ENCODE measurements at places on chromosomes 5 and 9.

DNA sequence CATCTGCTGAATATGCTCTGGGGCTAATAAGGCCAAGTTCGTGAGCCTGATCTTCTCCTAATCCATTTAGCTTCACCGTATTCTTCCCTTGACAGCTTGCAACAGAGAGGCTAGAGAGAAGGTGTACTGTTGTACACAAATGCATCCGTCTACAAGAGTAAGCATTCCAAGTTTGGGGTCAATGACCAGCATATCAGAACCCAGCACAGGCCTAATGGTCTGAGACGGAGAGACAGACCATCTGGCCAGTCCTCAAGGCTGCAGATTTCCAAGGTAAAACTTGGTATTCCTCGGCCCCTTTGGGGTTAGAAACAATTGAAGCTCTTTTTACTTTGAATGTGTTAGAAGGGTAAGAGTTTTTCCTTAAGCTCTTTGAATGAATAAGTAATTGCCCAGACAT is 481.2 kb upstream of the KLF4 start:
- no peak for DNase-seq

DNA sequence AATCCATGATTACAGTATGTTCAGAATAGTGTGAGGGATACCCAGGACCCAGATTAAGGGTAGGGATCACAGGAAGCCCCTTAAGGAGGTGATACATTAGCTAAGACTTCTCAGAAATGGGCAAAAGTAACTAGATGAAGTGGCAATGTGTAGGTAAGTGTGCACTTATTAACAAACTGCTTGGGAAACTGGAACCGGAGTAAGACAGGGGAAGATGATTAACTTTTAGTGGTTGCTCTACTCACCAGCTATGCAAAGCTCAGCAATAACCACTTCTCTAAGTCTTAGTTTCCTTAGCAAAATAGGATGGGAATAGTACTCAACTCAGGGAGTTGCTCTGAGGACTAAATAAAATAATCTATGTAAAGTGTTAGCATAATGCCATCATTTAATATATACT is 182.2 kb downstream of the MCTP1 start:
- no peak for DNase-seq

DNA sequence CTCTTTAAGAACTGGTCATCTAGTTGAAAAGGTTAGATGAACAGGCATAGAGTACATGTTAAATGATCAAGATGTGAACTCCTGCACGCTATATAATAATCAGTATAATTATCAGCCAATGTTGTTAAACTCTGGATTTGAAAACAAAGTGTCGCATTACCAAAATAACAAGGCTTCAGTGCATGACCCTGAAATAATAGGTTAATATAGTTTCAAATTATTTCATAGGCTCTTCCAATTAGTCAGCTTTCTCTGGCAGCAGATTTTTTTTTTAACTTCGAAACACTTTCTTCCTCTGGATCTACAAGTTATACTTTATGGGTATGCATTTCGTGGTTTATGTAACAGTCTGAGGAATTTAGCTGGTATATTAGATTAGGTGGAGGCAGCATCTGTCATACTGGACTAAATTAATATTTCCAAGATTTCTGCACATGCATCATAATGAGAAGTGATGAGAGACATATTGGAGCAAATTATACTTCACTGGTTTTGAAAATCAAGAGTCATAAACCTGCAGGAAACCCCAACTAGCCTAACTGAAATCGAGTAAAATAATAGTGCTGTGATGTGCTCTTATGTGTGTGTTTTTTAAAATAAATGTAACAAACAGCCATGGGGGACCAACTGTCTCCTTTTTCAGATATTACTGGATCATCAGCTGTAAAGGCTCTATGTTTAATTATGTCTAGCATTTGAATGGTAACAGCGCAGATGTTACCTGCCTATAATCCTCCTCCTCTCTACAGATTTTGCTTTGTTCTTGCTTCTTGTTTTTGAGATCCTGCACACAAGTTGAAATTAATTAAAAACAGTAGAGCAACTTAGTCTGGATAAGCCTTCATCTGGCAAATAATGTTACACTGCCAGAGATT is 85.9 kb upstream of the CKMT2 start:
- no peak for DNase-seq

DNA sequence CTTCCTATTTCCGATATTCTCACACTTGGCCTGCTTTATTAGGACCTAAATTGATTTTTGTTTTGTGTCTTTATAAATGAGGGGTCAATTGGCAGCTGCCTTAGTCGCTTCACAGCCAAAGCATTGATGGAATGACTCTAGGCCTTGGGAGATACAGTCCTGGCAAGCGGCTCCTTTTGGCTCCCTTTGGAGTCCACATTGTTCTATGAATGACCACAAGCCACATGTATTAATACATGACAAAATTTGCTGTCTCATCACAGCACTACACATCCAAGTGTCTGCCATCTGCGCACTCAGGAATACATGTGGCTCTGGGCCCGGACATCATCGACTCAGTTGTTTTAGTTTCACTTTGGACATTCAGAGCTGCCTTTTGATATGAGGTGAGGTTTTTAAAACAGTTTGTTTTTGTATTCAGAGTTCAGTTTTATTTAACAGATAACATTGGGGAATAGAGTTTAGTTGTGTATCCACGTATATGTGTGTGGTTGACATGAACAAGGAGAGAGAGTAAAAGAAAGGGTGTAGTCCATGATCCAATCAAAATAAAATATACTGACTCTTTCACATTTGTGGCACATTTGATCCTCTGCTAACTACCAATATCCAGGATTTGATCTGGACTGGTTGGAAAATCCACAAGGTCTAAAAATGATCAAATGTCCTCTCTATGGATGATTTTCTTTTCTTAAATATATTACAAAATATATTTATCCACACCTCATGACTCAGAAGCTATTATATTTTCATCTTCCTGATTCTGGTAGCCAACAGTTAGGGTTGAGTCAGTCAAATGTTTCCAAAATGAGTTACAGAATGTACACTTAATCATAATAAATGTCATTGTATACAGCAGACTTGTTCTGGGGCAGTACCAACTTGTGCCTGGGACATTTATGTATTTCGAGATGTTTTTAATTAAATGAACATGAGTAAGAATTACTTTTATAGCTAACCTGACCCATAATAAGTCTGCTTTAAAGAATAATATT is 114.0 kb upstream of the MTAP start:
- no peak for DNase-seq

- peak; percentile 62 for DNase-seq
Observed at GRCh38 chr9:89483592-89484474, 14.1 kb downstream of the SEMA4D start.

- no peak for DNase-seq
Observed at GRCh38 chr9:1938135-1938534, 77.0 kb upstream of the SMARCA2 start.

- DNase-seq: no peak
Observed at GRCh38 chr5:146779211-146779869, 99.2 kb downstream of the PPP2R2B start.

Data from activated CD4-positive, alpha-beta T cell treated with anti-CD3 and anti-CD28 coated beads for 24 hours (primary cell).